GM23338 (cell line): ENCODE measurements at places on chromosomes 1 and 21. TPM values are rescaled to one million over a fixed set of nuclear protein-coding genes. Genes with fewer than 3 reads are reported as not detected.

The COL11A1 gene
- total RNA-seq, result 12.5 and 19.2 TPM in 2 replicates

The SHISA4 gene
- total RNA-seq, result 3.8 and 9.2 TPM in 2 replicates

DNA sequence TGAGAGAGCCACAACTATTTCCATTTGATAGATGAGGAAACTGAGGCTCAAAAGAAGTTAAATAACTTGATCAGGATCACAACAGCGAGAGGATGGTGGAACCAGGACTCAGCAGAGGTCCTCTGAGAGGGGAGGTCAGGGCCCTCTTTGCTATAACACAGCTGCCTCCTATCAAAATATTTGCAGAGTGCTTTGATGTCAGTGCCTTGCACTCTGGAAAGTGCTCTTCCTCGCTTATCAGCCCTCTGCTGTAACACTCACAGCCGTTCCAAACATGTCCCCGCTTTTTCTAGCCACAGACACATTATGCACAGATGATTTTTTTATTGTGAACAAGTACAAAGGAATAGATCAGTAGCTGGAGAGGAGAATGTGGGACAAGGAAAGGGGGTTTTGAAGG lies 71.8 kb upstream of the ARHGAP29 start:
- DNase-seq, result no peak

DNA sequence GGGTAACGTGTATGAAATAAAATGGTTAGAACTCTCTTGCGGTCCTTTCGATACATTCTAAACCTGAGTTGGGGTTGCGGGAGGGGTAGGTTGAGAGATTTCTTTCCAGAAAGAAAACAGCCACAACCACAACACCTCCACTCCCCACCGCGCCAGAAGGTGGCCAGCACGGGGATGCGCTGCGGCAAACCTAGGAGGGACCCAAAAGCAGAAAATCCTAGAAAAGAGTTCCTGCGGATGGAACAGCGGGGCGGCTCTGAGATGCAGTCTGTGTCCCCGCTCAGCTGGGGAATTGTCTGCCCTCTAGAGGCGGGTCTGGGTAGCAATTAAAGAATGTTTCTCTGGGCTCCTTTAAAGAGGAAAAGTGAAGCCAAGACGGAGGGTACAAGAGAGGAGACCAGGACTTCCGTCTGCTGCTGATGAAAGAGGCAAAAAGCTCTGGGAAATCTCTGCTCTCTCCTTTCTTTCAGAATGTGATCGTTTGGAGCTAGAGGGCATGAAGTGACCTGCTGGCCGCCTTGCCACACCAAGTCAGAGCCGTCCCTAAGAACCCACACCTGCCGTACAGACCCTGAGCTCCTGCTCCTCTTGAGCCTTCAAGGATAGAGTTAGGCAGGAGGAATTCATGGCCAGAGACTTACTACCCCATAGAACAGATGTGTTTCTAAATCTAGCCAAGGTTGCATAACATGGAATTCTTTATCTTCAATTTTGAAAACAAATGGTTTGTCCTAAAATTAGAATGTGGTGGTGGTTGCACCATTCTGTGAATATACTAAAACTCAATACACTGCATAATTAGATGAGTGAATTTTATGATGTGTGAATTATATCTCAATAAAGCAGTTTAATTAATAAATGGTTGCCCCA lies 46.5 kb upstream of the COA6 start:
- peak; percentile 90 for DNase-seq

- peak; percentile 47 for DNase-seq
Measured at GRCh38 chr1:245045087-245045881, 109.5 kb upstream of the KIF26B start.

GRCh38 chr1:175183586-175183985 lies 9.0 kb downstream of the KIAA0040 start:
- peak; percentile 33 for DNase-seq

The SNIP1 gene
- 11.4 and 13.3 TPM in 2 replicates for total RNA-seq

The STX12 gene
- 9.0 and 13.7 TPM in 2 replicates for total RNA-seq

- DNase-seq, result peak; percentile 85
Measured at GRCh38 chr21:46097336-46098293, at the start of gene COL6A2. TSS of gene COL6A2 (plus strand) at chr21:46098112.

DNA sequence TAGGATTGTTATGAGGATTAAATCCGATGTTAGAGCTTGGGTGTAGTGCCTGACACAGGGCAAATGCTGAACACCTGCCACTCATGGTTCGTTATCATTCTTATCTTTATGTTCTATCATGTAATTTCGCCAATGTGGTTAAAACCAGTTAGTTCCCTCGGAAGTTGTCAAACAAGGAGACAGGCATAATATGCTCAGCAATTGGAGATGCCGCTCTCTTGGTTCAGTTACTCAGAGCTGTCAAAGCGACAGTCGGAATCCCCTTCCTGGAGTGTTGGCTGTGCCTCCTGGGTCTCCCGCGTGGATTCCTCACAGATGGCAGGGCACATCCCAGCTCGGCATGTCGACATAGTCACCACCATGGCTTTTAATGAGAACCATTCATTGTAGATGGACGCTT lies 192.2 kb downstream of the ROR1 start:
- no peak for DNase-seq

The CFHR4 gene
- not detected in 2 replicates for total RNA-seq

GRCh38 chr1:225921734-225922709 lies 2.0 kb downstream of the PYCR2 start:
- no peak for DNase-seq

DNA sequence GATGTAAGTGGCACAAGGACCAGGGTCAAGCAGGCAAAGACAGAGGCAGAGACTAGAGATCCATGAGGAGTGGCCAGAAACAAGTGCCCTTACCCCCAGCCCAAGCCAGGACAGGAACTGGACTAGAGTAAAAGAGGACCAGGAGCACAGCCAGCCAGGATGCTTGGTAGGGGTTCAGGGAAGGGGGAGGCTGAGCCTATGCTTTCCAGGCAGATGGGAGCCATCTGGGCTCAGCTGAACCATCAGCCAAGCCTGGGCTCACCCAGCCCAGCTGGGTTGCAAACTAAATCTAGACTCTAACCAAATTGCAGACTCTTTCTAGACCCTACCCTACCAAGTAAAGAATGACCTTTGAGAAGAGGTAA lies 15.2 kb downstream of the PDZK1IP1 start:
- DNase-seq, result no peak

DNA sequence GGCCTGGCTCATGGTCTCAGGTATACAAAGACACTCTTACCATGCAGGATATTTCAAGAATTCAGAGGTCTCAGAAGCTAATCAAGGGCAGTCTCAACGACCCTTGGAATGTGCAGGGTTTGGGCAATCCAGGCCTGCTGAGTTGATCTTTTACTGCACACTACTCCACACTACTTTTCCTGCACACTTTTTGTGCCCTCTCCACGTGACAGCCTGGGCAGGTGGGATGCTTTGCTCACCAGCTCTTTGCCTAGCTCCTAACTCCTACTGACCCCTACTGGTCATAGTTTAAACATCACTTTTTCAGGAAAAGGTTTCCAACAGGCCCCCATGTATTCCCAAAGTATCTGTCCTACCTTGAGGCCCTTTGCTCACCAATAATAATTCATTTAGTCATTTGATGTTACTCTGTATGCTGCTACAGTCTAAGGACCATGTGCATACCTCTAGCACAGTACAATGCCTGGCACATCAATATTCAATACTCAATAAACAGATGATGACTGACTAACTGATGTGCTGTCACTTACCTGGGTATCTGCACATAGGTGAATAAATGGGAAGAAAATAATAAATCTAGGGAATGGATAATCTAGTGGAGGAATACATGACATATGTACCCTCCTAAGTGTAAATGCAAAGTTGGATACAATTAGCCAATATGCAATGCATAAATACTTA lies 9.6 kb downstream of the DUSP23 start:
- peak; percentile 81 for DNase-seq

GRCh38 chr1:94265906-94266305 lies 28.5 kb upstream of the ARHGAP29 start:
- no peak for DNase-seq

GRCh38 chr1:188599313-188599712 lies 1770.6 kb downstream of the PLA2G4A start:
- DNase-seq, result peak; percentile 61
